ELR (cell line): ENCODE measurements at places on chromosomes 2 and 18.

- no peak for DNase-seq
Observed at GRCh38 chr2:55839182-55839819, 84.3 kb downstream of the EFEMP1 start.

DNA sequence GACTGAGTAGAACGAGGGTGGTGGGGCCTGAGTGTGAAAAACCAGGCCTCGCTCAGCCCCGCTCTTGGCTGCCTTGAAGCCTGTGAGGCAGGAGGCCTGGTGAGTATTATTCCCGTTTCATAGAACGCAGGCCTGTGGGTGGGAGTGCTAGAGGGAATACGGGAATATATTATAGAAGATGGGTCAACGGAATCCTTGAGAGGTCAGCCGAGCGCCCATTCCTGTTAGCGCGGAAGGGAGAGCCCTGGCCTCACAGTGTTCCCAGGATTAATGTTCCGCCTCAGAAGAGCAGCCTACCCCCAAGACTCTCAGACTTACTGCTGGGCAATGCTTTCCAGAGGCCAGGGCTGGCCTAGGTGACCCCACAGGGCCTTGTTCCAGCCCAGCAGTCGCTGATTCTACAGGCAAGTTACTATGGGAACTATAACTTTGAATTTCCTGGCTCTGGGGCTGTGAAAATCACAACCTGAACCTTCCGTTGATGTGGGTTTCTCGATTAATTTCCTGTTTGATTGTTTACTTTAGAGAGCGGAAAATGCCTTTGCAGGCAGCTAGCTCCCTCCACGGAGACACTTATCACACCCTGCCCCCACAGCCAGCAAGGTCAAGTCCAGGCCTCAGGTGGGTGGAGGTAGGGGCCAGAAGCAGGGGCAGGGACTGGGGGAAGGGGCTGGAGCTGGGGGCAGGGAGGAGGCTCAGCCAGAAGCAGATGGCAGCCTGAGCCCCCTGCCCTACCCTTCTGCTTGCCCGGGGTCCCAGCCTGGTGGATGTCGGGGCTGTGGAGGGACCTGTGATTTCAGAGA lies 108.3 kb downstream of the SMAD7 start:
- no peak for DNase-seq

- no peak for DNase-seq
Observed at GRCh38 chr2:136012315-136012714, 26.9 kb upstream of the DARS1 start.

GRCh38 chr2:69449906-69450305 lies 12.7 kb upstream of the NFU1 start:
- no peak for DNase-seq
